Activated T-cell treated with anti-CD3 and anti-CD28 coated beads for 1 hour (primary cell): ENCODE measurements at places on chromosomes 12 and 14.

- no peak for DNase-seq
Observed at GRCh38 chr12:80830533-80831088, 107.1 kb downstream of the LIN7A start.

GRCh38 chr14:77309131-77309530, 11.6 kb downstream of the POMT2 start:
- no peak for DNase-seq

- no peak for DNase-seq
Observed at GRCh38 chr12:57835366-57836288, 10.9 kb downstream of the CTDSP2 start.

DNA sequence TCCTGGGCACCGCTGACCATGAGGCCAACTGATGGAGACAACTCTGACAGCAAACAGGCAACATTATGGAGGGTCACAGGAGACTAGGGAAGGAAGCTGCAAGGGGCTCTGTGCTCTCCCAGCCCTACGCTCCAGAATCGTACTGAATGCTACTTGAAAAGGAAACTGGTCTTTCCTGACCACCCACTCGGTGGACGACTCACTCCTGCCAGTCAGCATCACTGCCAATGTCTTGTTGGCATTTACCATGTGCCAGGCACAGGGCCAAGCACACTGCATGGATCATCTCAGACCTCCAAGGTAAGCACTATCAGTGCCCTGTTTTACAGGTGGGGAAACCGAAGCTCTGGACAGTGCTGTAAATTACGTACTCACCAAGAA, 38.0 kb downstream of the CCDC85C start:
- no peak for DNase-seq

DNA sequence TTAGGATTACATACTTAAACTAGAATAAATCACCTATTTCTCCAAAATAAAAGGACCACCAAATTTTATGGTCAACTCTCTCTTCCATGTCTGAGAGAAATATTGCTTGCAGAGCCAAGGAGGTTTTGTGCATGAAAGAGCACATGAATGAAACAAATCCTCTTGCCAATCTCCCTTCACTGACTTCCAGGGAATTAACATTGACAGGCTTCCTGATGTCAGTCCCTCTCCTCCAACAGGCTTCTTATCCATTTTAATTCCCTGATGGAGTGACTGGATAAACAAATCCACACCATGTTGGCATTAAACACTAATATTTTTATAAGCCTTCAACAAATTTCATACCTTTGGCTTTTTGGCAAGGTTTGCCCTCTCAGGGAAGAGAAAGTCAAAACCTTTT, 45.3 kb upstream of the CNTN1 start:
- DNase-seq: no peak

DNA sequence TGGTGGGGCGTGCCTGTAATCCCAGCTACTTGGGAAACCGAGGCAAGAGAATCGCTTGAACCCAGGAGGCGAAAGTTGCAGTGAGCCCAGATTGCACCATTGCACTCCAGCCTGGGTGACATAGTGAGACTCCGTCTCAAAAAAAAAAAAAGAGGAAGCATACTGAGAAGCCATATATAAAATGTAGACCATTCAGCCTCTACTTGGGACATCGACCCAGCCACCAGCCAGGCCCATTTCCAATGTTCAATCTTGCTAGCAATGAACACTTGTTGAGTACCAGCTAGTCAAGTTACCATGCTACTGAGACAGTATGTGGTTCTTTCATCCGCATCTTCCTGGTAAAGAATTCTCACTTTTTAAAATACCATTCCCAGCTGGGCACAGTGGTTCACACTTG, 33.4 kb upstream of the RASSF8 start:
- no peak for DNase-seq

- no peak for DNase-seq
Observed at GRCh38 chr12:123163227-123163626, 12.3 kb upstream of the PITPNM2 start.
